NCI-H2081 treated with DMSO at 0.1 percent for 48 hours (cell line): ENCODE measurements at places on chromosomes 1 and 21.

DNA sequence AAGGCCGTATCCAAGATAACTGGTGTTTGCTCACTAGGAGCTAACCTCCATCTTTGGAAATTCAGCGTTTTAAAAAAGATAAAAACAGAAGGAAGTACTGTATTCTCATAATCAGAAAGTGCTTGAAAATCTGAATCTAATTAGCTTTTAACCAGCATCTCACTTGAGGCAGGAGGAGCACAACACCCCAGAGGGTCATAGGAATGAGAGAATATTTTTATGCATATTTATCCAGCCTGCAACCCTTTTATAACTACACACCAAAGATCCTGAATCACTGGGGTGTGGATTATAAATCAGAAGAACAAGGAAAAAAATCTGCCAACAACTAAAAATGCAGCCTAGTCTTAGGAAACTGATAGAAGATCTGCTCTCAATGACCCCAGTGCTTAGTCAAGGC is 68.0 kb upstream of the PTCH2 start:
- DNase-seq, result no peak

GRCh38 chr1:90187323-90187585 is 192.3 kb downstream of the ZNF326 start:
- DNase-seq, result no peak

DNA sequence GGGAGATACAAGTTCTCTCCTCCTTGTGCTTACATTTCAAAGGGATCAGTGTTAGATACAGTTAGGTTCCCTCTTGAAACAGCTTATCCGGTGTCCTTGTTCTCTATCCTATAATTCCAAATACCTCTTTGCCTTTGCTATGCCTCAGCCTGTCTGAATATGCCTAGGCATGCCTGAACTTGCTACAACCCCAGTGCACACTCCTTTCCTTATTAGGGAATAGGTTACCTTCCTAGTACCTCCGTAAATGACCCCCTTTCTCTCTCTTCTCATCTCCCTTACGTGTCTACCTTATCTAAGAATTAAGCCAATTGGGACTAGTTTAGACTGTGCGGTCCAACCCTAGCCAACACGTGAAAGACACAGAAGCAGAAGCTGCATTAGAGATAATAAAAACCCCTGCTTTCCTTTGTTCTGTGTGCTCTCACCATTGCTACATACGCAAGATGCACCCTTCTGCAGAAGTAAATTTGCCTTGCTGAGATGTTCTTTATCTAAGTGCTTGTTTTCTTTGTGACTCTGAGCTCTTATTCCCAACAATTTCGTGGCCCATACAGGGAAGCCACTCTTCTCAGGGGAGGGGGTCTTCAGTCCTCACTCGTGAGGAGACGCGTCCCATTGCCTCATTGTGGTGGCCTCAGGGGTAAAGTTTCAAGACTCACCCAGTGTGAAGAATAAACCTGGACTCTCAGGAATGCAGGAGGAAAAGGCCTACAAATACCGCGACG is 802.1 kb downstream of the PLA2G4A start:
- no peak for DNase-seq

GRCh38 chr1:175134500-175134899 is 58.1 kb downstream of the KIAA0040 start:
- no peak for DNase-seq

GRCh38 chr1:209960926-209961325 is 22.9 kb downstream of the SYT14 start:
- DNase-seq, result no peak

DNA sequence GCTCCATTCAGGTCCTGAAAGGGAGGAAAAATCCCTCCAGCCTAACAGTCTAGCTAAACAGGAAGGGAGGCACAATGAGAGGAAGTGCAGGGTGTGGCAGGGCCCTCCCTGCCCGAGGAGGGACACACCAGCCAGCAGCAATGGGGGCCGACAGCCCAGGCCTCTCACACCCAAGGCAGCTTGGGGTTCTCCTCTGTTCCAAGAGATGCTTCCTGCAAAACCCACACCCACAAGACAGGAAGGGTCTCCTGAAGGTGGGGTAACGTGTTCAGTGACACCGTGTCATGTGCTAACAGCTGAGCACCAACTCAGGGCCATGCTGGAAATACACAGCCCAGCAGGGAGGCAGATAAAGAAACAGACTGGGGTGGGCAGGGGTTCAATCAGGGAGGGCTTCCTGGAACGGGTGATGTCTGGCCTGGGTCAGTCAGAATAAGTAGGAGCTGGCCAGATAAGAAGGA is 10.2 kb downstream of the ECE1 start:
- no peak for DNase-seq

- DNase-seq, result no peak
Observed at GRCh38 chr1:31731049-31731565, 27.3 kb upstream of the COL16A1 start.

DNA sequence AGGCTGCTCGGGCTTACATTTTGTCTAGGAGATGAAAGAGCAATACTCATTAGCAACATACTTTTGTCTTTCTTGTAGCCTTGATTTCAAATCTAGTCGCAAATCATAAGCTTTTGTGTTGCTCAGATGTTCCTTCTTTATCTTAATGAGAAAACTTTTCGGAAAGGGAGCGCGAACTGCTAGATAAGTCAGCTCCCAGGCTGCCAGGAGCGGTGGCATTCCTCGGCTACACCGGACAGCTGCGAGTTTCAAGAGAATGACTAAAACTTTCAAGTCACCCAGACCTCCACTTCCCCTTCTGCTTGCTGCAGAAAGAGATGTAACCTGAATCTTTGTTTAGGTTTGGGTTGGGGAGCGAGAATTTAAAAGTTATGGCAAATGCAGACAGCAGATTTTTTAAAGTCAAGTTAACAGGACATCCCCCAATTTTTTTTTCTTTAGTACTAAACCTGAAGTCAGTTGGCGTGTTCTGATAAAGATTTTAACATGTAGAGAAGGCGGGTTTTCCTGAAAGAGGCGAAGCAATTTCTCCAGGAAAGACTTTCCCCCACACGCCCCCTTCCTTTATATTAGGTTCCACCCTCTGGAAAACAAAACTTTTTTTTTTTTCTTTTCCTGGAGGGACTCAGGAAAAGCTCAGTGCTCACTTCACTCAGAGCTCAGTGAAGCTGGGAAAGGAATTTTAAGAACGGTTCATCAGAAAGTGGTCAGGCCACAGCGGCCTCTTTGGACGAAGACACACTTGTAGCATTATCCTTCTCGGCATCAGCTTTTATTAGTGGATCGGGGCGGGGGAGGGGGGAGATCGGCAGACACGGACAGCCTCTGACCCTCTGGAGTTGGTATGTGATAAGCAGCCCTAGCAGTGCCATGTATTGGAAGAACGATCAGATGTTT is at the start of gene LHX8:
Gene LHX8, plus strand, starts transcription at position 639 of the 897 bp plus-strand sequence. CDS start 2,227 bp downstream, outside the sequence.
- DNase-seq, result no peak

DNA sequence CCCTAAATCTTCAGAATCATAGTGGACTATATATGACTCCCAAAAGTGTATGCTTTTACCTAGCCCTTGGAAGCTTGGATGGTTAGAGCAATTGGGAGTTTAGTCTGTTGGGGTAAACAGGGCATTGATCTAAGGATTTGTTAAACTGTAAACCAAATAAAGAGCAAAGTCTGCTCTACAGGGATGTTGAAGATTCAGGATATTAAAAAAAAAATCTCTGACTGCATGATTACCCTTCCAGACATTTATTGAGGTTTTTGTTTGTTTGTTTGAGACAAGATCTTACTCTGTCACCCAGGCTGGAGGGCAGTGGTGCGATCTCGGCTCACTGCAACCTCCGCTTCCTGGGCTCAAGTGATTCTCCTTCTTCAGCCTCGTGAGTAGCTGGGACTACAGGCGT is 31.6 kb downstream of the PBX1 start:
- DNase-seq, result no peak

GRCh38 chr21:25501996-25502665 is 105.2 kb downstream of the MRPL39 start:
- DNase-seq, result no peak

GRCh38 chr1:93554883-93555872 is 107.3 kb downstream of the FNBP1L start:
- no peak for DNase-seq

DNA sequence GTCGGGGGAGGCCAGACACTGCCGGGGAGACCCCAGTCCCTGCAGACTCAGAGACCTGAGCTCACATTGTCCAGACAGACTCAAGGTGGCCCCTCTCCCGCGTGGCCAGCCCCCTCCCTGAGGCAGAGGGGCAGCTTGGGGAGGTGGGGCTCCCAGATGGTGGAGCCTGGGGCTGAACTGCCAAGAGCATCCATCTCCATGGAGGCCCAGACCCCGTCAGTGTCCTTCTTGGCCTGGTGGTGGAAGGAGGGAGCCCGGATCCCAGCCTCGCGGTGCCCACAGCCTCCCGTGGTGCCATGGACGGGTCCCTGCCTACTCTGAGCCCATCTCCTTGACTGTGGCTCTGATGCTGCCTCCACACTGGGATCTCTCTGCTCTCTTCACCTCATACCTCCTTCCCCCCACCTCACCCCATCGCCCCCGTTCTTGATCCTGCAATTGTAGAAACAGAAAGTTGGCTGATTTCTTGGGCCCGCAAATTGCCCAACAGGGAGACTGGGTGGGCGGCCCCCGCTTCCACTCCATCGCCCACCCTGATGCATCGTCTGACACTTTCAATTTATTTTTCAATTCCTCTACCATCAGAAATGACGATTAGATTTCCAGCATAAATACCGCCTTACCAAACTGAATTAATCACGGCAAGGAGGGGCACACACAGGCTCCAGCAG is 348.9 kb downstream of the MATN1 start:
- no peak for DNase-seq

DNA sequence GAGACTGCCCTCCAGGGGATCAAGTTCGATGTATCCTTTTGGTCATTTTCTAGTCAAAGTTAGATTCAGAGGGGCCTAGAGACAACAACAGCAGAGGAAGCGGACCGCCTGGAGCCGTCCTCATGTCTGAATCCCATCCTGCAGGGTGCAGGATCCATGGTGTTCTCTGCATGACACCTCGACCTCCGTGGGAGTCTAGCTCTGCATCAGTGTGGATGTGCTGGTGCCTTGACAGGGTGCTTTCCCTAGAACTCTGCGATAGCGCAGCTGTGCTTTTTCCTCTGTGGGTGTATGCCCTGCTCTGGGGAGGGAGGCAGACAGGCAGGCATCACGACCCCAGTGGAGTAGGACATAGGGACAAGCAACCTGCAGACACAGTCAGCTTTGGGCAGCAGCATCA is 48.2 kb upstream of the A3GALT2 start:
- no peak for DNase-seq

GRCh38 chr1:182998482-182998881 is 24.7 kb upstream of the LAMC1 start:
- no peak for DNase-seq

- no peak for DNase-seq
Observed at GRCh38 chr21:41977034-41977950, 23.5 kb upstream of the C2CD2 start.

- DNase-seq, result no peak
Observed at GRCh38 chr1:205354259-205355074, 2.3 kb downstream of the KLHDC8A start.

- DNase-seq, result no peak
Observed at GRCh38 chr1:2985694-2986548, 35.3 kb upstream of the ACTRT2 start.

GRCh38 chr1:160271025-160271424 is 8.7 kb upstream of the DCAF8 start:
- no peak for DNase-seq

DNA sequence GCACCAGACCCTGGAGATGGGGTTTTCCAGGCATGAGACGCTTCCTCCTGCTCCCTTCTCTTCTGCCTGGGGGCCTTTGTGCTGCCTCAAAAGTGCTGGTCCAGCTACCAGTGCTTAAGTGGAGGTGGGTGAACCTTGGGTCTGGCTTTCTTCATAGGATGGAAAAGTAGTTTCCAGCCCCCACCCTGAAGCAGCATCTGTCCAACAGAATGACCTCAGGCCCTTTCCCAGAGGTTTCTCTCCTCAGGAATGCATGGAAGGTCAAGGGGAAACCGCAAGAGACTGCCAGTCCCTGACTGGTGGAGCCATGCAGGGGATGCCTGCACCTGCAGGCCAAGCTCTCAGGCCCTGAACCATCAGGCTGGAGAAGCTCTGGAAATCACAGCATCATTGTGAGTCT is 63.8 kb downstream of the HMGB4 start:
- DNase-seq, result no peak

DNA sequence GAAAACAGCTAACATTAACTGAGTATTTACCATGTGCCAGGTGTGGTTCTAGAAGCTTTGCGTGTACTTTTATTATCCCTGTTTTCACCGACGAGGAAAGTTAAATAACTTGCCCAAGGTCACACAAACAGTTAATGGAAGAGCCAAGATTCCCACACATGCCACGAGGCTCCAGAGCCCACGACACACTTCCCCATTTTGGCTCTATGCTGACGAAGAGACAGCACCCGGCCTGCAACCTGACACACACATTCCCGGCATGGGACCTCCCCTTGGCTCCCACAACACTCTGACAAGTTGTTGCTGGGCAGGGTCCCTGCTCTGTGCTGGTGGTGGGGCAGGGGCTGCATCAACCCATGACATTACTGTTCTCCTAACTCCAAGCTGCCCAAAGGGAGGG is 52.8 kb downstream of the RAP1GAP start:
- DNase-seq, result no peak

GRCh38 chr1:6000444-6001288 is 8.4 kb upstream of the NPHP4 start:
- DNase-seq, result no peak

- DNase-seq, result no peak
Observed at GRCh38 chr1:169108223-169108622, 1.7 kb downstream of the ATP1B1 start.

DNA sequence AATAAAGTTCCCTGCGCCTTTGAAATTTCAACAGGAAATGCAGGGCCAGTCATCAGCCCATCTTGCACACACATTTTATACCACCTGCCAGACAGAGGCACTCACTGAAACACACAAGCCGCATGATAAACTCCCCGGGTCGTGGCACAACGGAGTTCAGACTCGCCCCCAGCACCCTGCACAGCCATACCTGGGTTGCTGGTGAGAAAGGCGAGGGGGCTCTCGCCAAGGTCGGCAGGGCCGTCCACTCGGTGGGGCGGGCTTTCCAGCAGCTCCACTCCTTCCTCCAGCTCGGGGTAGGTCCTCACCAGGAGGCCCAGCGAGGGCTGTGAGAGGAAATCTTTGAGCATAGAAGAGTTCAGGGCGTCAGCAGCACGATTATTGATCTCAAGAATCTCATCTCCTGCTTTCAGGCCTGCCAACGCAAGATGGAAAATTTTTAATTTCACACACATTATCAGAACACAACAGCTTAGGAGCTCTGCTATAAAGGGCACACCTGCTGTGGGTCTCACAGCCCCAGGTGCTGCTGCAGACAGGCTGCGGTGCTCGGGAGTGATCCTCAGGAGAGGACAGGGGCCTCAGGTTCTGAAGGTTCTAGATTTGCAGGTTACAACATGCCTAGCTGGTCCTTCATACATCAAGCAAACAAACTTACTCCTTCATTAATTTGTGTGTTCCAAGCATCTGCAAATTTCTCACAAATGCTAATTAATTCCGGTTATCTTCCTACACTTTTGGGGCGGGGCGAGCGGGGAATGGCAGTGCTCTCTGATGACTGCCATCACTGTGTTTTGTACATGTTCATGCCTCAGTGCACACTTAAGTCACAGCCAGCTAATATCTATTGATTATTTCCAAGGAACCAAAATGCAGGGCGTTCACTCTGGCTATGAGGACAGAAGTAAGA is 144.2 kb upstream of the KRTAP19-8 start:
- DNase-seq, result no peak

GRCh38 chr1:154155251-154155650 is 378 bp upstream of the NUP210L start:
- DNase-seq, result no peak
